NCI-H1930 (cell line): ENCODE measurements at places on chromosomes 7 and 10.

DNA sequence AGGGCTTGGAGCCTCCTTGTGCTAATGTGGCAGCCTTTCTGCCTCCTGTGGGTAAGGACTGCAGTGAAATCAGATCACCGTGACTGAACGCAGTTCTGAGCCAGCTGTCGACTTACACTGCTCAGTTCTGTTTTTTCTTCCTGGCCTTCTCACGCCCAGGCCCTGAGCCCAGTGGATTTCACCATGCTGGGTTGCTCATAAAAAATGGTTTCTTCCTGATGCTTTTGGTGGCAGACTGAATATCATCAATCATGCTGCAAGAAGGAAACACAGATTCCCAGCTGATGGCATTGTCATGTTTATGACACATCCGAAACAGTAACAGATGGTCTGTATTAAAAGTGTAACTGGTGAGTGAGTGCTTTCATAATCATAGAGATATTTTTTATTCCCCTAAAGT, 389.6 kb downstream of the GALNT17 start:
- no peak for DNase-seq

DNA sequence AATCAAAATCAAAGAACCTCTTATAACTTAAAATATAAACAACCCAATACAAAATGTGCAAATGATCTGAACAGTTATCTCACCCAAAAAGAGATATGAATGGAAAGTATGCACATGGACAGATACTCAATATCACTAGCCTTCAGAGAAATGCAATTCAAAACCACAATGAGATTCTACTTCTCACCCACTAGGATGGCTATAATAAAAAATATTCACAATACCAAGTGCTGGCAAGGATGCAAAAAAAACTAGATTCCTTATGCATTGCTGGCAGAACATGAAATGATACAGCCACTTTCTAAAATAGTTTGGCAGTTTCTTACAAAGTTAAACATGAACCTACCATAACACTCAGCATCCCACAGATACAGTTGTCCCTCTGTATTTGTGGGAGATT, 130.1 kb upstream of the LRRN3 start:
- no peak for DNase-seq

- no peak for DNase-seq
Measured at GRCh38 chr7:30877015-30877769, 34.5 kb upstream of the AQP1 start.

- no peak for DNase-seq
Measured at GRCh38 chr10:127300868-127301321, 104.5 kb upstream of the INSYN2A start.
